ENCODE measurements at places on chromosomes 5 and 9.
A peak's percentile ranks its signal among the peaks of the same experiment; 100 is the strongest.

- peak; percentile 54 for DNase-seq
Observed at GRCh38 chr9:79660615-79661014, 88.8 kb downstream of the TLE4 start.

GRCh38 chr5:143065185-143065965 is 295.2 kb downstream of the ARHGAP26 start:
- no peak for DNase-seq

DNA sequence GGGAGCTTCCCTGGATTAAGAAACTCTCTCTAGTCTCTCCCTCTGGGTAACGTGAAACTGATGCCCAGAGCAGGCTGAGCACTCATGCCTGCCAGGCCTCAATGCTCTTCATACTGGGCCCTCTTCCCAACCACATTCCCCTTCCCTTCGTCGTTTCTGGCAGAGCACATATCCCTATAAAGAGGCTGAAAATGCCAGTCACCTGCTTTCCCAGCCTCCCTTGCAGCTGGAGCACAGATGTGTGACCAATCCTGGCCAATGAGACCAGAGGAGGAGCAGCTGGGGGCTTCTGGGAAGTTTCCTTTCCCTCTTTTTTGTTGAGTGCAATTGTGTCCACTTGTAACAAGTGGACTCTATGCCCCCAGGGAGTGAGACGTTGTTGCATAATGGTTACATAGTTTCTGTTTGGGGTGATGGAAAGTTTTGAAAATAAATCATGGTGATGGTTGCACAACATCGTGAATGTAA is 30.2 kb upstream of the SMIM23 start:
- no peak for DNase-seq

DNA sequence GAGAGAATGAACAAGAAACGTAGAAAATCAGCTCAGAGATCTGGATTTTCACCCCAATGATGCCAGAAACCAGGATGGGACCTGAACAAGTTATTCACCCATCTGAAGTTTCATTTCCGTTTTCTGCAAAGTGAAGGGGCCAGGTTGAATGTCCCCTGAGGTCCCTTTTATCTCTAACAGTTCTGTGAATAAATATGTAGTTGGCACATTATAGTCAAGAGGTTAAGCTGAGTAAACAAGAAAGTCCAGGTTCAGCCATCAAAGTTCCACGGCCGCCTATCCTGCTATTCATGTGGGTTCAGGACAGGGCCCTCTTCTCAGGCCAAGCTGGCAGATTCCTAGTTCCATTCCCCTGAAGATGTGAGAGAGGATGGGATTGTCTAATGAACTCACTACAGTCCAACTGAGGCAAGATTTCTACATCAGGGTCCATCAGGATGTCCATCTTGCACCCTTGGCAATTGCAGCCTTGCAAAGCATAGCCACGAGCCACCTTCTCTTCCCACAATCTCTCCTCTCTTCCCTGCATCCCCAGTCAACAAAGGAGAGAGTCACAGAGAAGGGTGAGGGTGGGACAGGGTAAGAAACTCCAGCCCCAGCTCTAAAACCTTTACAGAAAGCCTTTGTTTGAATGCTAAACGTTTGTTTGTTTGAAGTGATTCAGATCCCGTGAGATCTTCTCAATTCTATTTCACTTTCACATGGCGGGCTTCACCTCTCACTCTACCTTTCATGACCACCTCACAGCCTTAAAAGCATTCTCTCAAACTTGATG is 311.0 kb downstream of the SLIT3 start:
- no peak for DNase-seq

- DNase-seq, result no peak
Observed at GRCh38 chr5:56732121-56732520, 83.2 kb upstream of the MAP3K1 start.

DNA sequence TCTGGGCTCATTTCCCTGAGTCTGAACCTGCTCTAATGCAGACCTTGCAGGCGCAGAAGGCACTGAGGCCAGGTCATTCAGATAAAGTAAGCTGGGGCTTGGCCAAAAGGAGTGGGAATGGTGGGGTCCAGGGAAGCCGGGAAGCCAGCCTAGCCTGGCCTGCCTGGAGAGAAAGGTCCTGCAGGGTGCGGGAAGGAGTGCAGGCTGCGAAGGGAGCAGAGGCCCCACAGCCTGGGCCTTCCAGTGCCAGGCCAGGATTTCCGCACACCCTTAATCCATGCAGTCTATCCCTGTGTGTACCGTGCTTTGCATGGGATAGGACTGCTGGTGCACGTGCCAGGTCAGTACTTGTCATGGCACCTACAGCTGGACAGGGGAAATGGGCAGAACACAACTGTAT is 3.6 kb upstream of the STING1 start:
- DNase-seq, result no peak

GRCh38 chr5:139374909-139375308 is 8.2 kb downstream of the SLC23A1 start:
- no peak for DNase-seq

- no peak for DNase-seq
Observed at GRCh38 chr5:118894709-118895108, 93.6 kb downstream of the DTWD2 start.

DNA sequence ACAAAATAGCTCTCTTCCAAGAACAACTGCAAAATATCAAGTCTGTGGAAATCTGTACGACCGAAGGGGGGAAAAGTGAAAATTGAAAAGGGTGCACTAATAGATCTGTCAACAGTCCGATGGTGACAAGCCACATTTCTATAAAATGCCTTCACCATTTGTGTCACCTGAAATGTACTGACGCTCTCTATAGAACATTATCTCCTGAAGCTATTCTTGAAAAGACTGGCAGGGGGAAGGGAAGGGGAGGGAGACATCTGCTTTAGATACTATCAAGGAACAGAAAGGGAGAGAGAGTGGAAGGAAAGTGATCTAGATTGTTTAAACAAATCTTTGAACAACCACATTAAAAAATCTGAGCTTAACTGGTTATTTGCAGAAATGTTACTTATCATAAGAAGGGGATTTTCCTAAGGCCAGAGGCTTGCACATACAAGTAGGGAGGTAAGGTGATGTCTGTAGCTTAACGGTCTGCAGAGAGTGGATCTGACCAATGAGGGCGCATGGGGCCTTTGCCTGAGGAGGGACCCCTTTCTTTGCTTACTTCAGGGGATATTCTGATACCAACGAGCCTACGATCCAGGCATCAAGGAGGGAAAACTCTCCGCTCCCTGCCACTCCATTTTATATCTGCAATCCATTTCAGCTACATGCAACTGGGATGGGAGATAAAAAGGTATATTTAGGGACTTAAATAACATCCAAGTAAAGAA is 92.1 kb downstream of the CRB2 start:
- DNase-seq, result no peak

DNA sequence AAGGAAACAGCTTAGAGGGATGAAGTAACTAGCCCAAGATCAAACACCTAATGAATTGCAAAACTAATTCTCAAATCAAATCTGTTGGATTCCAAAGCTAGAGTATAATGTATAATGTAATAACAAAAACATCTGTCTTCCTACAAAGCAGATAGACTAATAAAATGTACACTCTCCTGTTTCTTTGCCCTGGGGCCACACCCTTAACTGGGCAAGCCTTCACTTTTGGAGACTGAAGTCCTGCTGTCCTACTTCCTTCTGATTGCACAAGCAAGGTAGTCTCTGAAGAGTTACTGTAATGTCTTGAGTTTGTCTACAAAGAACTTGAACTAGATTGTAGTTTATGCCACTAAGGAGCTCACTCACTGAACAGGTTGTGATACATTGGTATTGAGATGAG is 2.5 kb downstream of the TTC1 start:
- no peak for DNase-seq

DNA sequence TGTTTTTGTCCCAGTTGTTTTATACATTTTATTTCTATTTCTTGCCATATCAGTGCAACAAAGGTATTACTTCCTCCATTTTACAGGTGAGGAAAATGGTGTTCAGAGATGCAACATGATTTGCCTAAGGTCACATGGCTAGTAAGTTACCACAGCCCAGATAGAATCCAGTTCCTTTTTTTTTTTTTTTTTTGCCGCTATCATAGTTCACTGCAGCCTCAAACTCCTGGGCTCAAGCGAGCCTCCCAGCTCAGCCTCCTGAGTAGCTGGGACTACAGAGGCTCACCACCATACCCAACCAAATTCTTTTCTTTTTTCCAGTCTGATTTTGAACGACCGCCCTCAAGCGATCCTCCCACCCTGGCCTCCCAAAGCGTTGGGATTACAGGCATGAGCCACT is 480 bp upstream of the CCDC69 start:
- DNase-seq, result no peak

DNA sequence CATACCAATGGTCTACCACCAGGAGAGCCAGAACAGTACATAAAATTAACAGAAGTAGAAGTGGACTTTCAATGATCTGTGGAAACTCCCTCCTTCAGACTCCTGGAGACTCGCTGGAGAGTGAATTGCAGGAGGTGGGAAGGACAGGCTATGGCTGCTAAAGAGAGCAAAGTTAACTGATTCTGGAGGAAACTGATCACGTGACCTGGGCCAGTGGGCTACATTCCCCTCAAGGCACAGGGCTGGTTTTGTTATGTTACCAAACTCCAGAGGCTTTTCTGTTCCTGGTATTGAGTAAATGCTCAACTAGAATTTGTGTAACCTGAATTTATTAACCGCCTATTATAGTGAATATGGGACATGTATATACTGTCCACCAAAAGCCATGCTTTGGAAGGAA is 372.6 kb downstream of the MTRR start:
- DNase-seq, result no peak

GRCh38 chr5:134503088-134503936 is 22.2 kb upstream of the JADE2 start:
- no peak for DNase-seq

DNA sequence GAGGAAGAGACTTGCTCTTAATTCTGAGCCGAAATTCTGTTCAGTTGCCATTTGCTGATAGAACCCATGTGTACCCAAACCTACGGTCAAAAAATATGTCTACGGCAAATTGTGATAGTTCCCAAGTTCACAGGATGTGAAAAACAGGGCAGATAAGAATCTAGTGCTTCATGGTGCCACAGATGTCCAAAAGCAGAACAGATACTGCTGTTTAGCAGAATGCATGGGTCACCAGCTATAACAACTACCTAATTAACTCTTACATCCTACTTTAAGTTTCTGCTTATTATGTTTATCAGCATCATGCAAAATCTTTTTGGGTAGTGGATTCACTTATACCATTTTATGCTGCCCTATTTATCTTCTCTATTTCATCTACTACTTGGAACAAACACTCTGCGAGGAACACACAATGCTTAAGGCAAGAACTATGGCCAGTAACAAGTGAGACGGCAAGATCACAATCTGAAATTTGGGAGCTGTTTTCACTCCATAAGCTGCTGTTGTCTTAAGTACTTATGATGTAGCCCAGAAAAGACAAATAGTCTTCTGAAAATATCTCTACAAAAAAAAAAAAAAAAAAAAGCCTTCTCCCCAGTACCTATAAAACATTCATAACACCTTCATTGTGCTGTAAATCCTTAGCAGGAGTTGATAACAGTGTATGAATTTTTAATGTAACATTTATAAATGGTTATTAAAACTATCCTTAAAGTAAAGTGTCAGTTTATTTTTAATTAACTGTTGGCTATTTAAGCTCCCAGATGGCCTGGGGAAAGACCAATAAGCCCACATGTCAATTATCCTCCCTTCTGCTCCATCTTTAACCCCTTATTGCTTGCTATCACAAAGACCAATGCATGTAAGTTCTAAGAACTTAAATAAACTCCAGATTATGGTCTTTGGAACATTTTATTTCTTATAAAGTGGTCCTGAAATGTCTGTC is 232.3 kb downstream of the TLR4 start:
- DNase-seq, result peak; percentile 27

- DNase-seq, result no peak
Observed at GRCh38 chr5:38433160-38433861, 123.1 kb downstream of the LIFR start.

DNA sequence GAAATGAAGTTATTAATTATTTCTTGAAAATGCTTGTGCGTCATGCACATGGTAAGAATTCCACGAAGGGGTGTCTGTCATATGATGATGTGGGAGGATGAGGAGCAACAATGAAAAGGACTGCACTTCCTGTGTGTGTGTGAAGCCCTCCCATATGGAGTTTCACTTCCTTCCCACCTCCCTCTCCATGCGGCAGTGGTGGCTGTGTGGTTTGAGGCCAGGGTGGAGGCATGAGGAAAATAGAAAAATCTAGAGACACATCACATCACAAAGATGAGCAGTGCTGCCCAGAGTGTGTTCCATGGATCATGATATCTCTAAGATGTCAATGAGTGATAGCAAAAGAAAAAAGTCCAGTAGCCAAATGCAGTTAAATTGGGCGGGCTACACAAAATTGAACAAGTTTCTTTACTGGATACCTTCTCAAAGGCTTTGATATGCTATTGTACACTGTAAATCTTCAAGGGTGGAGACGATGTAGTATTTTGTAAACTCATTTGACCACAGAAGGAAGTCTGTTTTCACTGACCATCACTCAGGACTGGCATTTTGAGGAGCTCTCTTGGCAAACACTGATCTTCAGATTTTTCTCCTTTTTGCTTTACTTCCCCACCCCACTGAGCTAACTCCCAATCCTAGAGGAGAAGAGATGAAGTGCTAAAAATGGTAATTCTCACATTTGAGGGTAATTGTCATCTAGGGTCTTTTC is 55.7 kb upstream of the EQTN start:
- DNase-seq, result no peak

- DNase-seq, result no peak
Observed at GRCh38 chr9:76624391-76625048, 139.7 kb upstream of the PCA3 start.

GRCh38 chr9:99905833-99906402 is 536 bp upstream of the STX17 start:
- DNase-seq, result no peak

GRCh38 chr5:142013734-142014521 is 1.1 kb upstream of the GNPDA1 start:
- no peak for DNase-seq

- DNase-seq, result no peak
Observed at GRCh38 chr9:136670576-136671253, 8.0 kb downstream of the EGFL7 start.

DNA sequence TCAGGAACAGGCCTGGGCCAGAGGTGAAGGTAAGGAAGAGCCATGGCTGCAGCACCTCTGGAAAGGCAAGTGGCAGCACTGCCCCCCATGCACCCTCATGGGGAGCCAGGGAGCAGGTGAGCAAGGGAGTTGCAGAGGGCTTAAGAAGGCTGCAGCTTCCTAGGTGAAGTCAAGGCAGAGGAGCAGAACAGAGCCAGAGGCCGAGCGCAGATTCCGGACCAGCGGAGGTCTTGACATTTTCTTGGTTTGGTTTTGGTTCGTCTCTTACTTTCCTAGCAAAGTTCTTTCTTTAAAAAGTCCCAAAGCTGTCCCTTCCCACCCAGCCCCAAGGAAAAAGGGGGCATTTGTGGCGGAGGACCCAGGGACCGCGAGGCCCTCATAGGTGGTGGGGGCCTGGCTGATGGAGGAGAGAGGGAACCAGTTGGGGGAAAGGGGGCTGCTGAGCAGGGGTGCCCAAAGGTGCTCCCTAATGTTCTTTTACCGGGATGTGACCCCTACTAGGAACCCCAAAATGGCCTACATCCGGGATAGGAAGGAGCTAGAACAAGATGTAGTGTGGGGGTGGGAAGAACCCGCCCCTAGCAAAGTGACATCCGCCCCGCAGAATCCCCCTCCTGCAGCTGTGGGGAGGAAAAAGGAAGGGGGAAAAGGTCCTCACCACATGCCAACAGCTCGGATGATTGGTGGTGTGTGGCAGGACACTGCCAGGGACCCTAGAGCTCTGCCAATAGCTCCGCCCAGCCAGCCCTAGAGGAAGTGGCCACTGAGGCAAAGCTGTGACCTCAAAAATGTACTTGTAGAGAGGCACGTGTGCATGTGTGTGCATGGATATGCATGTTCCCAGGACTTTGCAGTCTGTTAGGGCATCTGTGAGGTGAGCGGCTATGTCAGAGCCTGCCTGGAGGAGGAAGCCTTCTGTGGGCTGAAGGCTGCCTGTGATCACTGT is 914 bp upstream of the CD72 start:
- no peak for DNase-seq

GRCh38 chr5:14231156-14231555 is 88.0 kb downstream of the TRIO start:
- no peak for DNase-seq

Data from NCI-H1694 treated with DMSO at 0.1 percent for 48 hours (cell line).